ENCODE measurements at places on chromosomes 3 and 15. TPM values are rescaled to one million over a fixed set of nuclear protein-coding genes. Genes with fewer than 3 reads are reported as not detected.
A peak's percentile ranks its signal among the peaks of the same experiment; 100 is the strongest.

GRCh38 chr3:195185583-195185982 lies 85.4 kb downstream of the XXYLT1 start:
- no peak for DNase-seq

- DNase-seq = peak; percentile 62
These were observed 29.7 kb downstream of the PLXND1 start for GRCh38 chr3:129576514-129577352.

- DNase-seq = no peak
These were observed 56.1 kb downstream of the BFSP2 start for GRCh38 chr3:133455960-133456359.

DNA sequence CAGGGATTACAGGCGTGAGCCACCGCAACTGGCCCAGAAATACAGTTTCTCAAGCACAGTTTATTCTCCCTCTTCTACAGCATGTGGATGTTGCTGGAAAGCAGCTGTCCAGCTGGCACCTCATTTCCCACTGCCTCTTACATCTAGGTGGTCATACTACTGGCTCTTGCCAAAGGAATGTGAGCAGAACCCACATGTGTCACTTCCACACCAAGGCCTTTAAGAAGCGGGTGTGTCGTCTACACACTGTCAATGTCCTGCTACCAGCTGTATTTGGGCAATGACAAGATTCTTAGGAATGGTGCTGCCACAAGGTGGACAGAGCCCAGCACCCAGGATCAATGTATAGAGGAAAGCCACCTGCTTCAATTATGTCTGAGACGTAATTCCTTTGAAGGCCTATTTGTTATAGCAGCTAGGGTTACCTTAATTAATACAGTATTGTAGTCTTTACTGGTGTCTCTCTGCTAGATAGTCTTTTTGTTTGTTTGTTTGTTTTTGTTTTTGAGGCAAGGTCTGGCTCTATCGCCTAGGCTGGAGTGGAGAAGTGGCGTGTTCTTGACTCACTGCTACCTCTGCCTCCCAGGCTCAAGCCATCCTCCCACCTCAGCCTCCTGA lies 15.1 kb upstream of the RAB7A start:
- DNase-seq = no peak

Gene CPLX3
- polyA plus RNA-seq = 0.10 TPM

- DNase-seq = no peak
These were observed 261.7 kb downstream of the SLC9A9 start for GRCh38 chr3:143586576-143586975.

DNA sequence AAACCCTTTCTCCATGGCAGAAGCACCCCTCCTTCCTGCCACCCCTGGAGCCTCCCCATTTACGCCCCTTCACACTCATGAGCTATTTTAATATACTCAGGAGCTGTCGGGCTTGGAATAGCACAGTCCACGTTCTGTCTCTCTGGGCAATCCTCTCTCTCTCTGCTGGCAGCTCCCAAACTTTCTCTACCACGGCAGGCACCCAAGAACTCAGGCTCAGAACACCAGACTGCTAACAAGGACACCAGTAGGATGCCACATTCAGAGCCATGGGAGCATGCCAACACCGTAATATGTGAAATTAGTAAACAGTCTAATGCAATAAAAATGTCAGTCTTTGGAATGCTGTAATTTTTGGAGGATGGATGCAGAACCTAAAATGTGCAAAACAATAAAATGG lies 19.3 kb downstream of the TNFAIP8L3 start:
- no peak for DNase-seq

DNA sequence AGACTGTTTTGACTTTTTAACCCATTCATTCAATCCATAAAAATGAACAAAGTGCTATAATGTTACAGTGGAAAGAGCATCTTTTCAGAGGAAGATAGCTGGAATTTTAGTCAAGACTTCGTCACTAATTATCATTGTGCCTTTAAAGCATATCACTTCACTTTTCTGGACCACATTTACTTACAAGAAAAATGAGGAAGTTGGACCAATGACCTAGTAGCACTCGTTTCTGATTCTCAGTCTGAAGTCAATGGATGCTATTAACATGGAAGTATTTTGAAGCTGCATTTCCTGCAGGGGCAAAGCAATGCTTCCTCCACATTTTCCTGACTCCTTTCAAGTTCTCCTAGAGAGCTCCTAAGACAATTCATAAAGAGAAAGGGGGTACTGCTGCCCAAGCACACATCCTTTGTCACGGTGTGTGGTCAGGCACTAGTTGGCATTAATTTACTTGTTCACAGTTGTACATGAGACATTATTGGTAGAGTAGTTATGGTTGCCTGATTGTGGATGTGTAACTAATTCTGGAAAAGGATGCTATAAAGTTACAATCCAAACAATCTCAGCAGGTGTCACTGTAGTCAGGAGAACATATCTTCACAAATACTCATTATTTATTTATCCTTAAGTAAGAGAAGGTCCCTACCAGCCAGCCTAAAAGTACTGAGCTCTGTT lies 1049.1 kb downstream of the FHIT start:
- DNase-seq = no peak

- DNase-seq = peak; percentile 94
These were observed 35.7 kb upstream of the ACTL6A start for GRCh38 chr3:179526989-179527391.

DNA sequence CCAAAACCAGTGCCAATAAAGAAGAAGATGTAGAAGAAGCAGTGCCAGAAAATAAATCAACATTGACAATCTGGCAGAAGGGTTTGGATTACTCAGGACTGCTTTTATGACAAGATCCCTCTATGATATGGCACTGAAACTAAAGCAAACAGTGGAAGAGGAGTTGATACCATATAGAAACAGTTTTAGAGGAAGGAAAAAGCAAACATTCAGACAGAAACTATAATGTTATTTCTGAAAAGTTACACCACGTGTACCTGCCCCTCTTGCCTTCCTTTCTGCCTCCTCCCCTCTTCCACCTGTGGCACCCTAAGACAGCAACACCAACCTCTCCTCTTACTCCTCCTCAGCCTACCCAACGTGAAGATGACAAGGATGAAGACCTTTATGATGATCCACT lies 63.0 kb downstream of the SFMBT1 start:
- no peak for DNase-seq

DNA sequence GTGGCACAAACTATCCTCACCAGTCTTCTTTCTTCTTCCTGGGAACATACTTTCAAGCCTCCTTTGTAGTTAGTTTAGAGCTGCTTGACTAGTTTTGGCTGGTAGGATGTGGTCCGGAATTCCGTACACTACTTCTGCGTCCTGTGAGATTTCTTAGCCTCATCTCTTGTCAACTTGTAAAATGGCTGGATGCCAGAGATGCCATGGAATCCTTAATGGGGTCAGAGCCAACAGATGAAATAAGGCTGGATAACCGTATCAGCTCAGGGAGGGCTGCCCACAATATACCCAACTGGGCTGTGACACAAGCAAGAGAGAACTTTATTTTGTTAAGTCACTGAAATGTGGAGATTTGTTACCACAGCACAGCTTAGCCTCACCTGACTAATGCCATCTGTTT lies 466.9 kb upstream of the MDFIC2 start:
- no peak for DNase-seq

DNA sequence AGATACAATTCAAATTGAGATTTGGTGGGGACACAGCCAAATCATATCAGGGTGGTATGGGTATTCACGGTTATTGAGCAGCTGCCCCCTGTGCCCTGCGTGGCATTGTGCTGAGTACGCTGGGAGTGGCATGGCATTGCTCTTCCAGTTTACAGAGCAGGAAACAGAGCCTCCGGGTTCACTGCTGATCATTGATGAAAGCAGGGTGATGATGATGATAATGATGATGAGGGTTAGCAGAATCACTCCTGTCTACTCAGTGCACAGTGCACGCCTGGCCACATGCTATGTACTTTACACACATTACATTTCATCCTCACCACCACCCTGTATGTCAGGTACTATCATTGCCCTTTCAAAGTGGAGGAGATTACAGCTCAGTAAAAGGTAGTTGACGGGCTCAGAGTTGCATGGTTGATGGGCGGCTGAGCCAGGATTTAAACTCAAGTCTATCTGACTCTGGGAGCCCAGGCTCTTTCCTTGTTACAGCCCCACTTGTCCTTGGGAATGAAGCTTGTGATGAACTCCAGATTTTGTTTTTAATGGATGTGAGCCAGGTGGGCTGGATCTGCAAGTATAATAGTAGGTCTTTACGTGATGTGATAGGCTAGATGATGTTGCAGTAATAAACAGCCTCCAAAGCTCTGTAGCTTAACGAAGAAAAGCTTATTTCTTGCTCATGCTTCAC lies 87.6 kb upstream of the MYZAP start:
- no peak for DNase-seq

Gene ATP8B4
- 2.7 TPM for polyA plus RNA-seq

DNA sequence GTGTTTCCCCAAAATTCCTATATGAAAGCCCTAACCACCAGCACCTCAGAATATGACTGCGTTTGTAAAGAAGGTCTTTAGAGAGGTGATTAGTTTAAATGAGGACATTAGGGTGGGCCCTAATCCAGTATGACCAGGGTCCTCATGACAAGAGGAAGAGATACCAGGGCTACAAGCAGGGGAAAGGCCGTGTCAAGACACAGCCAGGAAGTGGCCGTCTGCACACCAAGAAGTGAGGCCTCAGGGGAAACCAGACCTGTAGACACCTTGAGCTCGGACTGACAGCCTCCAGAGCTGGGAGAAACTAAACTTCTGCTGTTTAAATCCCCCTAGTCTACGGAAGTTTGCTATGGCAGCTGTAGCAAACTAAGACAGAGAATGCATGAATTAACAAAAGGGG lies 14.2 kb downstream of the KIF7 start:
- DNase-seq = no peak

DNA sequence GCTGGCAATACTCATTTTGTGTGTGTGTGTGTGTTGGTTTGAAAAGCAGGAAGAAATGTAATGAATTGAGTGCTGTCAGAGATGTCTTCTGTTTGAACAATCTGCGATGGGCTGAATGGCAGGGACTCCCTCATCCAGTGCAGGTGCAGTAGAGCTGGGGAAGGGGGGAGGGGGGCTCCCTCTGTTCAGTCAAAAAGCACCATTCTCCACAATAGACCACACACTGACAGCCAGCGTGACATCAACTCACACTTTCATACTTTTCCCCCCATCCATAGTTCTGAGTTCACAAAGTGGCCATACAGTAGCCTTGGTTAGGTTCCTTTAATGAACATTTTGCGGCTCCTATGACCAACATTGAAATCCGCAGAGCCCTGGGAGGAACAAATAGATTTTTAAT lies 10.4 kb downstream of the SOX2 start:
- no peak for DNase-seq

- no peak for DNase-seq
These were observed 213.1 kb downstream of the TBC1D2B start for GRCh38 chr15:77864211-77865105.

DNA sequence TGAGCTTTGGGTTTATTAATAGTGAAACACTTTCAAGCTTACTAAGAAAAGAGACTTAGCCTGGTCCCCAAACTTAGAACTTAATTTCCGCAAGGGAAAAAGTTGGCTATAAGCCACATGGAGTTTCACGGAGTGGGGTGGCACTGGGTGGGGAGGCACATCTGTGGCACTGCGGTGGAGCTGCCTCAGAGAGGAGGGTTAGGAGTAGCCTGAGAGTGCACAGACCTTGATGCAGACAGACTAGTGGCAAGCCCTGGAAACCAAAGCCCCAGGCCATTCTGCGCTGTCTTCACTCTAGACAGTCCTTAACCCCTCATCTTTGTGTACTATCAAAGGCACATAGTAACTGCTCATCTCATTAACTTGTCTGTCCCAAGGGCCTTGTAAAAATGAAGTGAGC lies 22.0 kb downstream of the CXCR6 start:
- no peak for DNase-seq

DNA sequence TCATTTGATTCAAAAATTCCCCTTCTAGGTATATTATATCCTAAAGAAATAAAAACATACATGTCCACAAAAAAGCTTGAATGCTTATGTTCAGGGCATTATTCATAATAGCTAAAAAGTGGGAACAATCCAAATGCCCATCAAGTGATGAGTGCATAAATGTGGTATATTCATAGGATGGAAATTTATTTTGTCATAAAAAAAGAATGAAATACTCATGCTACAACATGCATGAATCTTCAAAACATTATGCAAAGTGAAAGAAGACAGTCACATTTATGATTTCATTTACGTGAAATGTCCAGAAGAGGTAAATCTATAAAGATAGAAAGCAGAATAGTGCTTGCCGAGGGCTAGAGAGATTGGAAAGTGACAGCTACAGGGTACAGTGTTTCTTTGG lies 83.6 kb upstream of the SLC25A36 start:
- no peak for DNase-seq

Gene RHOV
- polyA plus RNA-seq = 0.20 TPM

DNA sequence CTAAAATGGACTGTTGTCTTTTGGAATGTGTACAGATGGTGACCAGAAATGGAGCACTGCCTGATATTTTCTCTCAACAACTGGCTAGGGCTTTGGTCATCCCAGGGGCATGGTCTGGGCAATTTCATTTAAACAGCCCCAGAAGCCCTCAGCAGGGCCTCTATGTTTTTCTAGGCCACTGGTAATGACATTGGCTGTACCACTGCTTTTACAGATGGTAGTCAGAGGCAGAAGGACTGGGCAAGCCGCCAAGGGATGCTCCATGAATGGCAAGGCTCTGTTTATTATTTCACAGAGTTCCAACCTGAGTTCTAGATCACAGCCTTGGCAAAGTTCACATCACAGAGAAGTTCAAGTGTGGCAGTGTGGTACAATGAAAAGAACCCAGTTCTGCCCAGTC lies 37.0 kb upstream of the LMCD1 start:
- DNase-seq = no peak

GRCh38 chr3:143135150-143135549 lies 15.6 kb downstream of the CHST2 start:
- no peak for DNase-seq

Gene FBXW12
- 0.43 TPM for polyA plus RNA-seq

Gene NME9
- polyA plus RNA-seq = 1.1 TPM

Gene AADAC
- not detected for polyA plus RNA-seq

- no peak for DNase-seq
These were observed 9.7 kb upstream of the LARP6 start for GRCh38 chr15:70863450-70864218.

DNA sequence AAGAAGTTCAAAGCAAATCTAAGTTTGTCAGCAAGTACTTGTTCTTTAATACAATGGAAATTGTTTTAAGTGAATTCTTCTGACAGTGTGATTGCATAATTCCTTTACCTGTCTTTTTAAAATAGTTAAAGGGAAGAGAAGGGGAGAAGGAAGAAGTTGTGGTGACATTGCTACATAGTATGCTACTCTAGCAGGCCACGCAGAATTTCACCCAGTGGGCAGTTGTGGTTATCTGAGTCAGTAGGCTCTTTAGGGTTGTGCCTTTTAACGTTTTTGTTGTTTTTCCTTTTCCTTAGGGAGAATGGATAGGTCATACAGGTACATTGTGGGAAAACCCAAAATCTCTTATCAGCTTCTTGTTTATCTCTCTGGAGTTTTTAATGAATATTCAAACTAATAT lies 40.4 kb downstream of the KIF15 start:
- DNase-seq = no peak

DNA sequence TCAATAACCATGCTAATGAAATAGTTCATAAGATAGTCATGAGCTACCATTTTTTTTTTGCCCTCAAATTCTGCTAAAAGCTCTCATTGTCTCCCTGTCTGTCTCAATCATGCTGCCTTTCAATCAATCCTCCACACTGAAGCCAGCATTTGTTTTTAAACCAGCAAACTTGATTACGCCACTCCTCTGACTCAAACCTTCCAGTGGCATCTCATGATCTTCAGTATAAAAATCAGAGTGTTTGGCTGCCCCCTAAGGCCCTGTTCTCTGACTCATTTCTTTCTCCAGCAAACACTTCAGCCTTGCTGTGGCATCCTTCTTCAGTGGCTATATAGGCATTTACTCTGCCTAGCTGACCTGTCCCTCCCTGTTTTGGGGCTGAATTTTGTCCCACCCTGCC lies 36.0 kb upstream of the EOMES start:
- no peak for DNase-seq

All from muscle of back (tissue), 13 donors.